ENCODE measurements at places on chromosomes 1 and 21. TPM values are rescaled to one million over a fixed set of nuclear protein-coding genes. Genes with fewer than 3 reads are reported as not detected.

TFAP2E gene
- 1.3 TPM for total RNA-seq

GRCh38 chr1:111920221-111921024 is 69.0 kb downstream of the KCND3 start:
- DNase-seq = no peak

DNA sequence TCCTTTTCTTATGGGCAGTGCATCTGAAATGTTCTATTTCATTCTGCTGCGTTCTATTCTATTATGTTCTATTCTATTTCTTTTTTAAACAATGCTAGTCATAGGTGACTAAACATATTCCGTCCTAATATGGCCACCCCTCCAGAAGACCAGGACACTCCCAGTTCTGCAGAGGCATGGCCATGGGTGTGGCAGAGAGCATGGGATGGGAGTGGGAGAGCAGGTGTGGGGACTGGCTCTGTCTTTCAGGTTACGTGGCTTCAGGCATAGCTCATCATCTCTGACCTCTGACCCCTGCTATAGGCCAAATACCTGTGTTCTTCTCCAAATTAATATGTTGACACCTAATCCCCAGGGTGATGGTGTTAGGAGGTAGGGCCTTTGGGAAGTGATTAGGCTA is 33.4 kb upstream of the TLR5 start:
- DNase-seq = no peak

GRCh38 chr1:52917156-52917555 is 4.4 kb downstream of the ECHDC2 start:
- DNase-seq = no peak

KISS1 gene
- under 0.01 TPM for total RNA-seq

DNA sequence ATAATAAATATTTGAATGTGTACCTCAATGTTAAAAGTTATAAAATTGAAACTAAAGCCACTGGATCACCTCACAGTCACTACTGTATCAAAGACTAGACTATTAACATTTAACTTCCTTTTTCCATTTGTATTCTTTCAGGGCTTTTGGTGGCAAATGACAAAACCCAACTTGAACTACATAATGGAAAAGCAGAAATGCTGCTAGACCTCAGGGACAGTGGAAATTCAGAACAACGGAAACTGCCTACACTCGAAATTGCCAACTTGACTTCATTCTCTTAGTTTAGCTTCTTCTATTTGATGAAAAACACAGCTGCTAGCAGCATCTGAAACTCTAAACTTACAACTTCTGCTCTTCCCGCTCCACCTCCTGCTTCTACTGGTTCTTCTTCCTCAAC is 34.9 kb upstream of the NTNG1 start:
- DNase-seq = no peak

EFNA1 gene
- 21.3 TPM for total RNA-seq

- DNase-seq = no peak
Measured at GRCh38 chr1:89361681-89362080, 2.2 kb upstream of the GBP6 start.

GRCh38 chr1:86380257-86380861 is 15.8 kb downstream of the ODF2L start:
- peak; percentile 76 for DNase-seq

All from hematopoietic multipotent progenitor cell (in vitro differentiated cells).